ENCODE measurements at places on chromosomes 4 and X. TPM values are rescaled to one million over a fixed set of nuclear protein-coding genes. Genes with fewer than 3 reads are reported as not detected.

DNA sequence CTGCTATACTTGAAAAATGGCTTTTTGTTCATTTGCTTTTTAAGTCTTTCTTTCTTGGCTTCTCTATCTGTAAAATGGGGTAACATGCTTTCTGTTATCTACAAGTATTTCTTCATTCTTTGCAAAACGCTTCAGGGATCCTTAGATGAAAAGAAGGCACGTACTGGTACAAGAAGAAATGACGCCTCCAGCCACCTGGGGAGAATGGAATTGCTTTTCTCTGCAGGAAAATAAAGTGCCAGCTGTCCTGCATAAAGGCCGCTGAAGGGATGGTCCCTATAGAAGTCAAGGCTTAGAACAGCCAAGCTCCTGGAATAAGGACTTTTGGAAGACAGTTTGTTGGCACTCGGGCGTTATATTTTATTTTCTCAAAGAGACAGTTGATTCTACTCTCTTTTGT lies 210.8 kb upstream of the RASGEF1B start:
- no peak for DNase-seq
- no peaks in the 10 kb centered on the region for H3K36me3 ChIP-seq
- H3K27me3 ChIP-seq, result no peaks in the 10 kb centered on the region
- no peak overlapping the region for H3K27ac ChIP-seq

DNA sequence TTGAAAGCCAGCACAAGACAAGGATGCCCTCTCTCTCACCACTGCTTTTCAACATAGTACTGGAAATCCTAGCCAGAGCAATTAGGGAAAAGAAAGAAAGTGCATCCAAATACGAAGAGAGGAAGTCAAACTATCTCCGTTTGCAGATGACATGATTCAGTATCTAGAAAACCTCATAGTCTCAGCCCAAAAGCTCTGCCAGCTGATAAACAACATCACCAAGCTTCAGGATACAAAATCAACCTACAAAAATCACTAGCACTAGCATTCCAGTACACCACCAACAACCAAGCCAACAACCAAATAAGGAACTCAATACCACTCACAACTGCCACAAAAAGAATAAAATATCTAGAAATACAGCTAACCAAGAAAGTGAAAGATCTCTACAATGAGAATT lies 38.6 kb downstream of the COX7B2 start:
- H3K27me3 ChIP-seq, result no peaks in the 10 kb centered on the region
- no peaks in the 10 kb centered on the region for H3K4me1 ChIP-seq
- no peak for DNase-seq
- H3K27ac ChIP-seq, result no peak overlapping the region
- H3K36me3 ChIP-seq, result no peaks in the 10 kb centered on the region
- no peak overlapping the region for H3K4me3 ChIP-seq

GRCh38 chr4:42453612-42454011 lies 56.3 kb downstream of the SHISA3 start:
- no peak for DNase-seq
- H3K27me3 ChIP-seq, result no peaks in the 10 kb centered on the region
- no peaks in the 10 kb centered on the region for H3K36me3 ChIP-seq
- no peak overlapping the region for H3K4me3 ChIP-seq
- H3K4me1 ChIP-seq, result no peaks in the 10 kb centered on the region

DNA sequence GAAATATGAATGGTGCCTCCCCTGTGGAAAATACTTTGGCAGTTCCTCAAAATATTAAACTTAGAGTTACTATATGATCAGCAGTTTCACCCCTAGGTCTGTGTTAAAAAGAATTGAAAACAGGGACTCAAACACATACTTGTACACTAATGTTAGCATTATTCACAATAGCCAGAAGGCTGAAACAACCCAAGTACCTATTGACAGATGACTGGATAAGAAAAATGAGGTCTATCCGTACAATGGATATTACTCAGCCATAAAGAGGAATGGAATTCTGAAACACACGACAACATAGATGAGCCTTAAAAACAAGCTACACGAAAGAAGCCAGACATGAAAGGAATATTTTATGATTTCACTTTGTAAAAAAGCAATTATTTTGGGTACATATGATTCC lies 54.9 kb downstream of the PGRMC2 start:
- DNase-seq, result no peak
- no peak overlapping the region for H3K27ac ChIP-seq
- H3K4me1 ChIP-seq, result peaks cover 12% of the 10 kb centered on the region
- no peaks in the 10 kb centered on the region for H3K27me3 ChIP-seq
- no peak overlapping the region for H3K4me3 ChIP-seq

DNA sequence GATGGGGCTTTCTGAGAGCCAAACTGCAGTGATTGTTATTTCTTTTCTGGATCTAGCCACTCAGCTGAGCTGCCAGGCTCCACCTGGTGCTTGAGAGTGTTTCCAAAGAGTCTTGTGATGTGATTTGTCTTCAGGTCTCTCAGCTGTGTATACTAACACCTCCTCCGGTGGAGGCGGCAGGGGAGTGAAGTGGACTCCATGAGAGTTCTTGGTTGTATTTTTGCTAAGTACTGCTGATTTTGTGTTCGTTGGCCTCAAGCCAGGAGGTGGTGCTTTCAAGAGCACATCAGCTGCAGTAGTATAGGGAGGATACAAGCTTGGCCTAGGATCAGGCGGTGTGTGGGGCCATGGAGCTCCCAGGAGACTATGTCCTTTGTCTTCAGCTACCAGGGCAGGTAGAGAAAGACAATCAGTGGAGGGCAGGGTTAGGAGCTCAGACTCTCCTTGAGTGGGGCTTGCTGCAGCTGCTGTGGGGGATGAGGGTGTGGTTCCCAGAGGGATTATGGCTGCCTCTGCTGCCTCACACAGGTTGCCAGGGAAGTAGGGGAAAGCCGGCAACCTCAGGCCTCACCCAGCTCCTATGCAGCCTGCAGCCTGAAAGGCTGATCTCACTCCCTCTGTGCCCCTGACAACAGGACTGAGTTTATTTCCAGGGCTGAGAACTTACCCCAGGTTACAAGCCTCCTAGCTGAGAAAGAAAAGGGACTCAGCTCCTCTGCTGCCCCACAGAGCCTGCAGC lies 62.4 kb downstream of the NPFFR2 start:
- H3K27me3 ChIP-seq, result no peaks in the 10 kb centered on the region
- no peak overlapping the region for H3K27ac ChIP-seq
- H3K4me1 ChIP-seq, result no peaks in the 10 kb centered on the region
- H3K36me3 ChIP-seq, result no peaks in the 10 kb centered on the region

GRCh38 chr4:182922501-182923284 lies 5.5 kb upstream of the DCTD start:
- peak overlapping the region; percentile 1 for H3K4me3 ChIP-seq
- H3K27me3 ChIP-seq, result no peaks in the 10 kb centered on the region
- no peak overlapping the region for H3K27ac ChIP-seq
- no peaks in the 10 kb centered on the region for H3K36me3 ChIP-seq

DNA sequence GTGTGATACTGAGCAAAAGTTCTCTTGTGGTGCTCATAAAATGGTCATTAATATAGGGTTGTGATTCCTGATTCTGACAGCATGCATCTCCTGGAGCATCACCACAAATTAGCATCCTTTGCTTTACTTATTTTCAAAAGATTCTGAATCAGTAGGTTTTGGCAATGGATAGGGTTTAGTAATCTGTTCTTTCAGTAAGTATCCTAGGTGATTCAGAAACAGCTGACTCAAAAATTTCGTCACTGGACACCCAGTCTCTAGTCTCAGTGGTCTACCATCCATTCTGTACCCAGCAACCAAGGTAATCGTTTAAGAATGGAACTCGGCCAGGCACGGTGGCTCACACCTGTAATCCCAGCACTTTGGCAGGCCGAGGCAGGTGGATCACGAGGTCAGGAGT lies 4.1 kb downstream of the CBLL2 start:
- no peaks in the 10 kb centered on the region for H3K27me3 ChIP-seq
- H3K4me3 ChIP-seq, result no peak overlapping the region
- peak; percentile 17 for DNase-seq
- H3K4me1 ChIP-seq, result no peaks in the 10 kb centered on the region
- H3K36me3 ChIP-seq, result no peaks in the 10 kb centered on the region

- H3K4me3 ChIP-seq, result peak overlapping the region; percentile 3
- no peaks in the 10 kb centered on the region for H3K36me3 ChIP-seq
- peaks cover 26% of the 10 kb centered on the region for H3K27me3 ChIP-seq
- H3K4me1 ChIP-seq, result no peaks in the 10 kb centered on the region
Measured at GRCh38 chr4:40750461-40751258, 905 bp downstream of the NSUN7 start.

DNA sequence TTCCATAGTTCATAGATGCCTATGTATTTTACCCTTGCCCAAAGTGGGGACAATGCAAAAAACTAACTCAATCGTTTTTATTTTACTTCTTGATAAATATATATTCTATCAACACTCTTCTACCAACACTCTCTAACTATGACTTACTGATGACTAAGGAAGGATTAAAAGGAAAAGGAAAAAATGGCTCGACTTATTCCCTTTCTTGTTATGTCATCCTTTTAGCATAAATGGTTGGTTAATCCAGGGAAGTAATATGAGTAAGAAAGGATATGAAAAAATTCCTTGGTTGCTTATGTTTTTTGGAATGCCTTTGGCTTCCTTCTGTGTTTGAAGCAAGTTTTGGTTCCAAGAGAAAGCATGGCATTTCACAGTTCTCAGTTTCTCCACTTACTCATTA lies 1087.1 kb downstream of the C4orf33 start:
- H3K27me3 ChIP-seq, result no peaks in the 10 kb centered on the region
- H3K4me1 ChIP-seq, result no peaks in the 10 kb centered on the region
- no peak for DNase-seq
- H3K27ac ChIP-seq, result no peak overlapping the region

GRCh38 chr4:111323916-111324315 lies 701.0 kb upstream of the PITX2 start:
- DNase-seq, result peak; percentile 39
- no peak overlapping the region for H3K27ac ChIP-seq
- no peaks in the 10 kb centered on the region for H3K27me3 ChIP-seq

- H3K4me1 ChIP-seq, result no peaks in the 10 kb centered on the region
- H3K27me3 ChIP-seq, result no peaks in the 10 kb centered on the region
- DNase-seq, result no peak
- peaks cover 18% of the 10 kb centered on the region for H3K36me3 ChIP-seq
Measured at GRCh38 chrX:130047416-130047815, 62.9 kb downstream of the ELF4 start.

- H3K27ac ChIP-seq, result no peak overlapping the region
- H3K4me1 ChIP-seq, result no peaks in the 10 kb centered on the region
- no peak overlapping the region for H3K4me3 ChIP-seq
- H3K36me3 ChIP-seq, result peaks cover 7% of the 10 kb centered on the region
- DNase-seq, result no peak
- no peaks in the 10 kb centered on the region for H3K27me3 ChIP-seq
Measured at GRCh38 chrX:130211415-130212186, 39.8 kb downstream of the RAB33A start.

DNA sequence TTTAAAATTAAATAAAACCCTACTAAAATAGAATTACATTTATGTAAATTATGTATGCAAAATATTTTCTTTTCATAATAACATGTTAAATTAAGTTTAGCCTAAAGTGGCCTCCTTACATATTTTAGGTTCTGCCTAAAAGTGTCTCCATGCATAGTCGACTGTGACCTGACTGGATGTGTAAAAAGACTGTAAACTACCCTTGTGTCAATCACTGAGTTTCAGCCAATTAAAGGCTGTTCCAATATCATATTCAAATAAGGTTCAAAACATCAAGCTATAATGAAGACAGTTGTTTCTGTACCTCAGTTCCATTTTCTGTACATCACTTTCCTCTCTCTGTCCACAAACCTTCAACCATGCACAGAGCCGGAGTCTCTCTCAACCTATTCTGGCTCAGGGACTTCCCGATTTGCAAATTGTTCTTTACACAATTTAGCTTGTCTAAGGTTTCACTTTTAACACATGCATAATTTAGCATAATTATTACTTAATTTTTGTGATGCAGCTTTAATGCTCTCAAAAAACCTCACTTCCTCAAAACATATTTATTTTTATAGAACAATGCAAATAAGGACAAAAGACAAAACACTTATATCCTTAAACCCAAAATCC lies 60.1 kb downstream of the SH3RF1 start:
- H3K36me3 ChIP-seq, result peaks cover 6% of the 10 kb centered on the region
- H3K27me3 ChIP-seq, result no peaks in the 10 kb centered on the region
- H3K4me1 ChIP-seq, result peaks cover 15% of the 10 kb centered on the region
- H3K27ac ChIP-seq, result no peak overlapping the region

- no peak overlapping the region for H3K4me3 ChIP-seq
- no peaks in the 10 kb centered on the region for H3K4me1 ChIP-seq
- peak; percentile 56 for DNase-seq
Measured at GRCh38 chr4:48141048-48141447, 7.0 kb upstream of the TXK start.

GRCh38 chr4:183517781-183518180 lies 12.9 kb downstream of the ING2 start:
- H3K36me3 ChIP-seq, result peaks cover 1% of the 10 kb centered on the region
- no peak overlapping the region for H3K27ac ChIP-seq
- H3K4me1 ChIP-seq, result no peaks in the 10 kb centered on the region
- H3K4me3 ChIP-seq, result no peak overlapping the region
- peak; percentile 43 for DNase-seq

- H3K27me3 ChIP-seq, result no peaks in the 10 kb centered on the region
- no peaks in the 10 kb centered on the region for H3K36me3 ChIP-seq
- peak; percentile 38 for DNase-seq
- peaks cover 3% of the 10 kb centered on the region for H3K4me1 ChIP-seq
Measured at GRCh38 chrX:42746606-42747005, 31.4 kb downstream of the PPP1R2C start.

GRCh38 chr4:14091966-14092365 lies 464.4 kb upstream of the BOD1L1 start:
- no peaks in the 10 kb centered on the region for H3K36me3 ChIP-seq
- DNase-seq, result peak; percentile 56
- no peaks in the 10 kb centered on the region for H3K27me3 ChIP-seq
- peaks cover 5% of the 10 kb centered on the region for H3K4me1 ChIP-seq
- no peak overlapping the region for H3K27ac ChIP-seq

DNA sequence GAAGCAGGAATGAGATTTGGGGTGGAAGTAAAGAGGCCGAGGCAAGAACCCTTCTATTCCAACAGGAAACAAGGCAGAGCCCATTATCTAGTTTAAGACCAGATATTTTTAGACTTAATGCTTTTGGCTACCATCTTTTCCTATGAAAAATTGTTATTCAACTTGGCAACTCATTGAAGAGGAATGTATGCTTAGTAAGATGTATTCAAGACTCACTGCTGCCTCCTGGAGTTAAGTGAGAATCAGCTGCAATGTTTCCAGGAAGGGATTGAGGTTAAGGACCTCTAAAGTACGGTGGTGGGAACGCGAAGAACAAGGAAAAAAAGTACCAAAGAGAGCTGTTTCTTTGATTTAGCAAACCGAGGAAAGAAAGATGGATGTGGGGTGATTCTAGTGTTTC lies 89.1 kb downstream of the RAPGEF2 start:
- DNase-seq, result peak; percentile 85
- peaks cover 2% of the 10 kb centered on the region for H3K4me1 ChIP-seq
- no peak overlapping the region for H3K4me3 ChIP-seq
- no peak overlapping the region for H3K27ac ChIP-seq
- H3K36me3 ChIP-seq, result no peaks in the 10 kb centered on the region
- no peaks in the 10 kb centered on the region for H3K27me3 ChIP-seq

GRCh38 chrX:96407072-96407471 lies 277.6 kb upstream of the DIAPH2 start:
- no peaks in the 10 kb centered on the region for H3K36me3 ChIP-seq
- no peak overlapping the region for H3K4me3 ChIP-seq
- no peaks in the 10 kb centered on the region for H3K4me1 ChIP-seq
- DNase-seq, result peak; percentile 59

CNKSR2 gene
- total RNA-seq, result 0.56 TPM

CLNK gene
- total RNA-seq, result not detected

MAGEA1 gene
- total RNA-seq, result not detected

NAP1L3 gene
- total RNA-seq, result 5.3 TPM

IQSEC2 gene
- total RNA-seq, result 3.9 TPM

NCAPG gene
- 26.7 TPM for total RNA-seq

OTUD4 gene
- total RNA-seq, result 12.4 TPM
